NCI-H2227 treated with DMSO at 0.1 percent for 48 hours (cell line): ENCODE measurements at places on chromosomes 3 and 15.

GRCh38 chr3:179450901-179451264 lies 387 bp downstream of the GNB4 start:
- no peak for DNase-seq

GRCh38 chr3:63911509-63911872 lies 692 bp downstream of the SCAANT1 start:
- no peak for DNase-seq

- DNase-seq: peak; percentile 23
These were observed 18.9 kb downstream of the CX3CR1 start for GRCh38 chr3:39260957-39261356.

DNA sequence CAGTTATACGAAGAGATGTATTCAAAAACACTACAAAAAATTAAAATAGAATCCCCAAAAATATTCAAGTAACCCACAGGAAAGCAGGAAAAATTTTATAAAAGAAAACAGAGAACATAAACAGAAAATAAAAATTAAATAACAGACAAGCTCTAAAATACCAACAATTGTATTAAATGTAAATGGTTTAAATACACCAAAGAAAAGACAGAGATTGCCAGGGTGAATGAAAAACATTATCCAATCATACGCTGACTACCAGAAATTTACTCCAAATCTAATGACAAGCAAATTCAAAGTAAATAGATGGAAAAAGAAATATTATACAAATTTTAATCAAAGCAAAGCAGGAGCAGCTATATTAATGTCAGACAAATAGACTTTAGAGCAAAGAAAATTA lies 103.6 kb downstream of the BOC start:
- DNase-seq: no peak

DNA sequence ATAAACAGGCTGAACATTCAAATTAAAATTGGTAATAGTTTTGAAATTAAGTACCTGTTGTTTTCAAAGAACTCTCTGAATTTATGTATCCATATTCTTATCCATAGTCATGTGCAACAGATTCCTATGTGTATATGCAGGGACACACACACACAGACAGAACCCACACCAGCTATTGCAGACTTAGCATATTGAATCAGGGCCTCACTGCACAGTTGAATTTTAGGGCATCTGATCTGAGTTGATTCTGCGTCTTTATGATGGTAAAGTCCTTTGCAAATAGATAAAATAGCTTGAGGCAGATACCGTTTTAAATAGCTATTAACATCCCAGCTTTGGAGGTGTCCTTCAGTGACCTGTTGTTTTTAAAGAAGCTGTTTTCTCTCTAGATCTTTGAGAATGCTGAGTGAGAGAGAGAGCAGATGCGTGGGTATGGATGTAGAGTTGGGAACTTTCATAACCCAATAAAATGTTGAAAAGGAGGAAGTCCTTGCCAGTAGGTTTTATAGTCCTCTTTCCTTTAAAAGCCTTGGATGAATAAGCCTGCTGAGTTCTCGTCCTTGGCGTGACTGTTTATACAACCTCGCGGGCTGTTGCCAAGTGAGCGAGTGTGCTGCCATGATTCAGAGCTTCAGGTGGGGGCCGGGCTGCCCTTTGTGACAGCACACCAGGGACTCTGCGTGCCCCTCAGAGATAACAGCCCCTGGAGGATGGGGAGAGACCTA lies 18.3 kb downstream of the MYZAP start:
- DNase-seq: no peak

DNA sequence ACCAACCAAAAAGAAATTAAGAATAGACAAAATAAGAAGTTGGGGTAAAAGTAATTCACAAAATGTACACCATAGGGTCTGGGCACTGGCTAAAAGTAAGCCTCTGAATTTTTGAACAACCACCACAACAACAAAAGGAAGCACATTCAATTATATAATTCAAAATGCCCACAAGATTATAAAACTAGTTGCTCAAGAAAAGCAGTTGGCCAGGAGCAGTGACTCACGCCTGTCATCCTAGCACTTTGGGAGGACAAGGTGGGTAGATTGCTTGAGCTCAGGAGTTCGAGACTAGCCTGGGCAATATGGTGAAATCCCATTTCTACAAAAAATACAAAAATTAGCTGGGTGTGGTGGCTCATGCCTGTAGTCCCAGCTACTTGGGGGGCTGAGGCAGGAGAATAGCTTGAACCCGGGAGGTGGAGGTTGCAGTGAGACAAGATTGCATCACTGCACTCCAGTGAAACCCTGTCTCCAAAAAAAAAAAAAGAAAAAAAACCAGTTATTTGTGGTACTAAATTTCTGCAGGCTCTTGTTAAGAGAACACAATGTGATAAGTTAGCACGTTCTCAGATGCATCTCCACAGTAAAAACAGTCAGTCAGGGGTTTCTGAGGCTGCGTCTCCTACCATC lies 6.6 kb upstream of the ATP11B start:
- no peak for DNase-seq

- no peak for DNase-seq
These were observed 17.1 kb downstream of the CYP19A1 start for GRCh38 chr15:51321316-51321715.

- no peak for DNase-seq
These were observed 11.1 kb downstream of the LRCH3 start for GRCh38 chr3:197801891-197802778.

DNA sequence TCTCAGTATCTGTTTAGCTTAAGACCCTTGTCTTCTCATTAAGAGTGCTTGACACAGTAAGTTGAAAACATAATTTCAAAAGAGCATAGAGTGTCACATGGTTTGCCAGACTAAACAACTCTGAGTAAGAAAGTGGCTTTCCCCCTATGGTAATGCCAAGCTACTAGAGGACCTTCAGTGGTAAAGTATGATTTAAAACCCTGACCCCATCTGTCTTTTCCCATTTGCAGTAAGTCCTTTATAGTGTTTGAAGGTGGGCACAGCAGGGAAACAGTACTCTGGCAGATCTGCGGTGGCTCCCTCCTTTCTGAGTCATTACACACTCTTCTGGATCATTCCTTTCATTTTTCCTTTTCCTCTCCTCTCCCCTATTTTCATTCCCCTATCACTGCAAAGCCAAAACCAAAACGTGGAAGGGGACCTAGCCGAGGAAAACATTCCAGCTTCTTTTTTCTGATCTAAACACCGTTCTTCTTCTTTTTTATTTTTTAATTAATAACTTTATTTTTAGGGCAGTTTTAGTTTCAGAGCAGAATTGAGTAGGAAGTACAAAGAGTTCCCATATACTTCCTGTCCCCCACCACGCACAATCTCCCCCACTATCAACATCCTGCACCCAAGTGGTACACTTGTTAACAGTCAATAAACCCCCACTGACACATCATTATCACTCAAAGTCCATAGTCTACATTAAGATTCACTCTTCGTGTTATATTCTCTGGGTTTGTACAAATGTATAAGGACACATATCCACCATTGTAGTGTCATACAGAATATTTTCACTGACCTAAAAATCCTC lies 74.7 kb downstream of the PPARG start:
- DNase-seq: no peak

GRCh38 chr3:150759947-150760346 lies 3.0 kb downstream of the SIAH2 start:
- DNase-seq: no peak

DNA sequence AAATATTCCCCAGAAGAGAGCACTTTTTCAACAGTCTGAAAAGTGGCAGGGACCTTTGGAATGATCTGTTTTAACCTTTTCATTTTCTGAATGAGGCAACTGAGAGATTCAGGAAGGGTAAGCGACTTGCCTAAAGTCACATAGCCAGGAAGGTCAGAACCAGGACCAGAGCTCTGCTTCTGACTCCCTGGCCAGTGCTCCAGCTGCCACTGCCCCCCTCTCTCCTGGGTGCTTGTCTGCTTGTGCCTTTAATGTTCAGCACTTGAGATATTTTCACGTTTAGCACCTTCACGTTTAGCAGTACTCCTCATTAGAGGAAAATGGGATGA lies 68.3 kb downstream of the SMAD3 start:
- DNase-seq: no peak

DNA sequence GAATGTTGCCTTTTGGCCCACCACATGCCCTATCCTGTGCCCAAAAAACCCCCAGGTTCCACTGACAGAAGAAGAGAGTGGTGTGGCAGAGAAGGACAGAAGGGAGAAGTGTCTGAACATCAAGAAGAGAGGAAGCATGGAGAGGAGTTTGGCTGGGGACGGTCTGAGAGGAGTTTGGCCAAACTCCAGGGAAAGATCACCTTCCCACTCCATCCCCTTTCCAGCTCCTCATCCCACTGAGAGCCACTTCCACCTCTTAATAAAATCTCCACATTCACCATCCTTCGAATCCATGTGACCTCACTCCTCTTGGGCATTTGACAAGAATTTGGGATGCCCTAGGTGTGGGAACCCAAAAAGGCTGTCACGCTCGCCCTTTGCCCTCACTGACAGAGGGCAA lies 311.6 kb upstream of the GRM7 start:
- DNase-seq: no peak

- DNase-seq: no peak
These were observed 14.7 kb downstream of the FSIP1 start for GRCh38 chr15:39767921-39768320.

- no peak for DNase-seq
These were observed 134.2 kb downstream of the LIPC start for GRCh38 chr15:58566029-58566428.

DNA sequence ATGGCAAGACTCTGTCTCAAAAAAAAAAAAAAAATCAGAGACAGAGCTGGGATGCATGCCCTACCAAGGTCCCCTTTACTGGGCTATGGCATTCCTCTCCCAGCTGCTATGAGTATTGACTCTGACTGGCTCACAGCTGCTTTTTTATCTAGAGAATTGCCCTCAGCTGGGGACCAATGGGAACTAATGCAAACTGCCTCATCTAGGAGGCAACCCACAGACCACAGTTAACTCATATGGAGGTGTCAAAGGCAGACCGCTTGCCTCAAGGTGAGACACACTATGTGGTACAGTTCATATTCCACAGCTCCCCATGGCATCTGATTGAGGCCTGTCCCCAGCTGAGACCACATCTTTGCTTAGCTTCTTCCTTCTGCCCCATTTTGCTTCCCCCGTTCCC lies 183.5 kb upstream of the EOMES start:
- no peak for DNase-seq

GRCh38 chr15:54017251-54017650 lies 39.0 kb downstream of the UNC13C start:
- no peak for DNase-seq

GRCh38 chr15:86163816-86164215 lies 84.1 kb downstream of the AGBL1 start:
- DNase-seq: no peak

- DNase-seq: peak; percentile 19
These were observed 8.1 kb upstream of the CLDN11 start for GRCh38 chr3:170410428-170411029.

- no peak for DNase-seq
These were observed 395.4 kb upstream of the ADAMTS9 start for GRCh38 chr3:65083240-65083639.

GRCh38 chr3:10374311-10374710 lies 53.4 kb upstream of the SEC13 start:
- DNase-seq: no peak

GRCh38 chr3:9638155-9638554 lies 11.2 kb upstream of the MTMR14 start:
- no peak for DNase-seq

DNA sequence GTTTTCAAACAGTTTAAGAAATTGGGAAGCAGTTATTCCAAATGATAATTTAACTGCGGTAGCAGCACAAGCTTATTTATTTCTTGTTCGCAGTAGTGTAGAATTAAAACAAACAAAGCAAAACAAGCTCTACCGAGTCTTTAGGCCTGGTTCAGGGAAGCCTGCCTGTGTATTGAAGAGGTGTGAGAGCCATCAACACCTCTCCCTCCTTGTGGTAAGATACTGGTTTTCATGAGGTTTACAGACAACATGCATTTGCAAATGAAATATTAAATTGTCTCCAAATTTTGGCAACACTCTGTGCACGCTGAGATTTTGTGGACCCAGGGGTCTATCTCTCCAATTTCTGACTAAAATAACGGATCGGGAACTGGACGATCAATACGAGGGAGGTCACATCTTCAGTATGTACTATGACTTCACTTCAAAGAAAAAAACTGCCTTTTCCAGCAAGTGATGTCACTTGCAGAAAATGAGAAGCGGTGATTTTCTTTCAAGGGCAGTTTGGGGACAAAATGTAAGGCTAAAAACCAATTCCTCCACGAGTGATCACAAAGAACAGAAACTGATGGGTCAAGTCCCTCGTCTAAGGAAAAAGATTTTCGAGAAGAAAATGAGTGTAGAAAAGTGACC lies 721 bp downstream of the ATR start:
- no peak for DNase-seq

DNA sequence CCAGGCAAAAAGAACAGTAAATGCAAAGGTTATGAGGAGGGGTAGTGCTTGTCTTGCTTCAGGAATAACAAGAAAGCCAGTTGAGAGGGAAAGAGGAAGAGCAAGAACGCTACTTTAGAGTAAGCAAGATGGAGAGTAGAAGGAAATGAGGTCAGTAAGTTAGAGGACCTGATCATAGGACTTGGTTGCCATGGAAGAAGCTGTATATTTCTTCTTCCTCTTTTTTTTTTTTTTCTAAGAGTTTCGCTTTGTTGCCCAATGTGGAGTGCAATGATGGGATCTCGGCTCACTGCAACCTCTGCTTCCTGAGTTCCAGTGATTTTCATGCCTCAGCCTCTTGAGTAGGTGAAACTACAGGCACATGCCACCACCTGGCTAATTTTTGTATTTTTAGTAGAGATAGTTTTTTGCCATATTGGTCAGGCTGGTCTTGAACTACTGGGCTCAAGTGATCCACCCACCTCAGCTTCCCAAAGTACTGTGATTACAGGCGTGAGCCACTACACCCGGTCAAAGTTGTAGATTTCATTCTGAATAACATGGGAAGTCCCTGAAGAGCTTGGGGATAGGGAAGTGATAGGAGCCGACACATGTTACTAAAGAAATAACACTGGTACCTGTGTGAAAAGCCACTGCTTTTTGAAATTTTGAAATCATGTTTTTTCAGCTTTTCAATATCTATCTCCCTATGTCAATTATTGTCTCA lies 527.9 kb upstream of the NAALADL2 start:
- no peak for DNase-seq

DNA sequence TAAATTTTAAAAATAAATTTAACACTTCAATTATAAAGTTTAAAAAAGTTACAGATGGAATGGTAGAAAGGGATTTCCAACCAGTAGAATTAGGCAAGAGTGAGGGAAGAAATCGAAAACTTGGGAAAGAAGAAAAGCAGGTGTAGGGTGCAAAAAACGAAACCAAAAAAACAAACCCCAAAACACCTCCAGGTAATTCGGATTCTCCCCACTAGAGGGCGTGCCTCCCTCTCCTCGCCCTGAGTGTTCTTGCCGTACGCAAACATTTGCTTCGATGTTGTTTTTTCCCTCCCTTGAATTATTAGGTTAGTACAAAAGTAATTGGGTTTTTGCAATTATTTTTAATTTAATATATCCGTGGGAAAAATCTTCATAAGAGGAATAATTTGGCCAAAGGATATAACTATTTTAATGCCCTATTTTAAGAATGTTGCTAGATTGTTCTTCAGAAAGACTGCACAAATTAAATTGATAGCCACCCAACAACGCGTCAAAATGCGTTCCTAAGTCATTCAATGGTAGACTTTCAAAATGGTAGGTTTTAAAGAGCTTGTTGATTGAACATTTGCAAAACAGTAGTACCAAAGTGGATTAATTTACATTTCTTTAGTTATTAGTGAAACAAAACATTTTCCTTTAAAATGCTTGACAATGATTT lies 63.7 kb downstream of the SLC30A4 start:
- peak; percentile 48 for DNase-seq

- no peak for DNase-seq
These were observed 1040.7 kb upstream of the CFAP20DC start for GRCh38 chr3:60090548-60090947.

- DNase-seq: no peak
These were observed 55.4 kb downstream of the CYP19A1 start for GRCh38 chr15:51283026-51283425.
